Stimulated activated CD8-positive, alpha-beta memory T cell treated with anti-CD3 and anti-CD28 coated beads, Interleukin-2, amount 100 ng/mL, for 1 hour (primary cell): ENCODE measurements at places on chromosomes 7 and 10.

- no peak for DNase-seq
Observed at GRCh38 chr7:24578052-24578451, 4.8 kb downstream of the PALS2 start.

GRCh38 chr7:77954773-77955555, 156.4 kb downstream of the PHTF2 start:
- no peak for DNase-seq

- DNase-seq: no peak
Observed at GRCh38 chr7:48085433-48085791, 3.7 kb upstream of the UPP1 start.

DNA sequence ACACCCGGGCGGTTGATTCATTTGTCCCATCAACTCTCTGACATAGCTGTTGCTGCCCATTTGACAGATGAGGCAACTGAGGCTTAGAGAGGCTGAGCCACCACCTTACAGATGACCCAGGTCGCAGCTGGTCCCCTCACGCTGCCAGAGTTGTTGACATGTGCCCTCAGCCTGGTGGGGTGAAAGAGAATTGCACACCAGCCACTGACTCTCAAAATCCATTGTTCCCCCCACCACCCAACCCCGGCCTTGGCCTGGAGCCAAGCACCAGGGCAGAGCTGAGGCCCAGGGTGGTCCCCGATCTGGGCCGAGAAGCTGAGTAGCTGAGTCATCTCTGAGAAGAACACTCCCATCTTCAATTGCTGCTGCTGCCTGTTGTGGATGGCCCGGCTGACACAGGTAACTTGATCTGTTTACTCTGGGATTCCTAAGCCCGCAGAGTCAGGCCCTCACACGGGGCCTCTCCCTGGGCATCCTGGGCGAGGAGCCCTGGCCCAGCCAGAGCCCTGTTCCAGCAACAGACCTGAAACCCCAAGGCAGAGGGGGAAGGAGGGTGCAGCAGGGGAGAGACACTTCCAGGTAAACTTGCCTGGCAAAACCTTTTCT, 27.5 kb downstream of the PVRIG start:
- DNase-seq: no peak

GRCh38 chr7:28179120-28180030, 1.2 kb downstream of the JAZF1 start:
- DNase-seq: peak; percentile 59

DNA sequence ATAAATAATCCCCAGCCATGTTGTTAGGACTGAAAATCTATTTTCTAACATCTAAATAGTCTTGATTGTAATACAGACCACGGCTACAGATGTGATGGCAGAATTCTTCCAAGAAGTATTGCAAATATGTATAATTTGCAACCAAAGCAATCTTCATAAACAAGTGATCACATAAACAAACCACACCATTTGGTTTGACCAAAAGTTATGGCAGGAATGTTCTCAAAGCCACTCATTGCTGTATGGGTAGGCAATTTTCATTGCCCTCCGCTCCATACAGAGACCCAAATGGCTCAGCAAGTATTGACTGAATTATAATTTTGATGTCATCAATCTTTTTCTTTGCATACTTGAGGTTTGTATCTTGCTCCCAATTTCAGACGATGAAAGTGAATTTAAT, 19.0 kb upstream of the RHOBTB1 start:
- no peak for DNase-seq

GRCh38 chr7:94907026-94907810, at the start of gene PPP1R9A:
Gene PPP1R9A, plus strand, starts transcription at chr7:94907594. Its CDS starts 2,520 bp downstream, at chr7:94910114.
- DNase-seq: no peak

GRCh38 chr7:45028138-45028919, 28.3 kb downstream of the CCM2 start:
- no peak for DNase-seq

GRCh38 chr7:49639808-49640207, 133.6 kb upstream of the VWC2 start:
- DNase-seq: no peak

DNA sequence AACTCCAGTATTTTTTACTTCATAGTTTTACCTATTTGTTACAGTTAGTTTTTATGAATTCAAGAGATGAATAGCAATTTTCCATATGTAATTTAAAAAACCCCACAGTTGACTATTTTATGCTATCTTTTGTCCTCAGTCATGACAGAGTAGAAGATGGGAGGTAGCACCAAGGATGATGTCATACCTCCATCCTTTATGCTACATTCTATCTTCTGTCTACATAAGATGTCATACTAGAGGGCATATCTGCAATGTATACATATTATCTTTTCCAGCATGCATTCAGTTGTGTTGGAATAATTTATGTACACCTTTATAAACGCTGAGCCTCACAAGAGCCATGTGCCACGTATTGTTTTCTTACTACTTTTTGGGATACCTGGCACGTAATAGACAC, 184.2 kb downstream of the CFTR start:
- no peak for DNase-seq

- no peak for DNase-seq
Observed at GRCh38 chr10:44845361-44846175, 65.6 kb upstream of the TMEM72 start.

DNA sequence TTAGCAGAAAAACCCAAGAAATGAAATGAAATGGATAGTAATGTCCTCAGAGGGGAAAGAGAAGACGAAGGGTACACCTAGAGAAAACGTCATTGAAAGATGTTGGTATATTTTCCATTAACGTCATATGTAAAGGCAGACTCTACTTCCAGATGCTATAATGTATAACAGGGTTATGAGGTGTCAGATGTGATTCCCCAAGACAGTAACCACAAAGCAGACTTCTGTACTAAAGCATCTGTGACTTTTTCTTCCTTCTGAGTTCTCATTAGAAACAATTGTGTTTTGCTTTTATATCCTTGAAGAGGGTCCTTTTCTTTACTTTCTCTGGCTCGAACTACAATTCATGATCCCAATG, 37.4 kb downstream of the LRRC72 start:
- no peak for DNase-seq

DNA sequence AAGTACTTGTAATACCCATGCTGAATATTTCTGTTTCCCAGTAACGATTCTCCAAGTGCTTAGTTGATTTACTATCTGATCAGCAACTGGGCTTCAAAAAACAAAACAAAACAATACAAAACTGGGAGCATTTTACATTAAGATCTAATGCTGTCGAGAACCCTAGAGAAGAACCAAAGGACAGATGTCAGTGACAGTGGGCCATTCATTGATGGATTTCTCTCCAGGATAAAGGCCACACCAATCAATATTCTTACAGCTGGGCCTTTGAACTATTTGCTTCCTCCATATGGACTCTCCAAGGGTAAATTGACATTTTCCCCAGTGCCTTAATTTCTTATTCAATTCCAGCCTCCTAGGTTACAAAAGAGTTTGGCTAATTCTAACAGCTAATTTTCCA, 217.5 kb downstream of the ADAM12 start:
- no peak for DNase-seq

GRCh38 chr7:146961617-146962016, 845.0 kb downstream of the CNTNAP2 start:
- no peak for DNase-seq

DNA sequence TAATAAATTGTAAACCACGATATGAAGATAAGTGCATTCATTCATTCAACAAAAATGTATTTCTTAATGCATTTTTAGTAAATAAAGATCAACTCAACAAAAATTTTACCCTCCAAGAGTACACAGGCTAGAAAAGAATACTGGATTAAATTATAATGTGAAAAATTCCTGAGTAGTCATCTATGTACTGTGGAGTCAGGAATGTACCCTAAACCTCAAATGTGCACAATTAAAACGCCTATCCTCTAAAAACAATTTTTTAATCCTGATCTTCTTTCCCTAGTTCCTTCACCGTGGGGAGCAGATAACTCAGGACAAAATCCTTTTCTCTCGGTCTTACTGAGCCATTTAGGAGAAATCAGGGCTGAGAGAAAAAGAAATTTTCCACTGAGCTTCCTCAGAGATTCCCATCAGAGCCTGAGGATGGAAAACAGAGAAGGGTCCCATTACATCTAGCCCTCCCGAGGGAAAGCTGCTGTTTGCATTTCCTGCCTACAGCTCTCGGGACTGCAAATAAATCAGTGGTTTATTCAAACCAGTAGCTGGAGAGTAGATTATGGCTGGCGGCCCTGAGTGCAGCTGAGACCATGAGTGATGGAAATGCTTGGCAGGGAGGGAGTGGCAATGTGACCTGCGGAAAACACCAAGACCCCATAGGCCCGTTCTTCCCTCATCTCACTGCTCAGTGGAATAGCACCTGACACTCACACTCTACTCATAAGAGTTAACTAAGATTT, 7.4 kb downstream of the TAS2R40 start:
- no peak for DNase-seq
